DMS153 (cell line): ENCODE measurements at places on chromosomes 12 and 14.

DNA sequence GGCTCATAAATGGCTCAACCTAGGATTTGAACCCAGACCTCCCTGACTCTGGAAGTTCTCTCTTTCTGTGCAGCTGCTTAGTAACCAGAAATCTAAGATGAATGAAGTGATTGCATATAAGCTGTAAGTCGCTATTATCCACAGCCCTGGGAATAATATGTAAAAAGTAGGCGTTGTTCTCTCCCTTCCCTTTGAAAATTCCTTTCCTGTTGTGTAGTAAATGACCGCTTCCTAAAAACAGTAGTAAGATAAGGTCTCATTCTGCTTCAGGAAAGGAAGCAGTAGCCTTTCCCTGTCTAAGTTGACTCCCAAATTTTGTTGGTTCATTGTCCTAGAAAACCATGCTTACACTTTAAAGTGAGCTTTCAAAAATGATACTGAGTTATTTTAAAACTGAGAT is 418.3 kb downstream of the EGLN3 start:
- DNase-seq = no peak

- no peak for DNase-seq
Measured at GRCh38 chr12:26971963-26972362, 33.7 kb downstream of the FGFR1OP2 start.

- DNase-seq = no peak
Measured at GRCh38 chr12:5587711-5588121, 155.8 kb downstream of the NTF3 start.

- DNase-seq = no peak
Measured at GRCh38 chr12:108603743-108604142, 5.9 kb upstream of the TMEM119 start.

DNA sequence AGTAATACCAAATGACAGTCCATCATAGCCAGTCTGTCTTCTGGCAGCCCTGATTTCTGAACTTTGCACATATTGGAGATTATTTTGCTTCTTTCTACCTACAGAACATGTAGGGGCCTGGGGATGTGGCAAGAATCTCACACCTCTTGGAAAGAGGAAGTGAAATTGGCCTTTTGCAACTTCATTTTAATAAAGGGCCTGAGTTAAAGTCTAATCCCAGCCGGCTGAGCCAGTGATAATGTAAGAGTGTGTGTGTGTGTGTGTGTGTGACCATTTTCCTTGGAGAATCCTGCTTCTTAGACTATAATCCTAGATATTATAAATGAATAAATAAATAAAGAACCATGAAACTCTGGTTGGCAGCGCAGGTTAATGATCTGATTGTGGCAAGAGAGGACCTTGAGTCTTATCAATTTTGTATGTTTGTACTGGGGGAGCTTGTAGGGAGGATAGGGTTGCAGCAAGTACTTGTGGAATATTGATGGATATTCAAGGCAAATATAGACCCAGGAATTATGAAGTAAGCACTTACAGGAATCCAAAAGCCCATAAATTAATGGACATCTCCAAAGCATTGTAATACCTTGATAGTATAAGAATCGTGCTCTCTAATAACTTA is 233.2 kb upstream of the AMIGO2 start:
- DNase-seq = no peak

DNA sequence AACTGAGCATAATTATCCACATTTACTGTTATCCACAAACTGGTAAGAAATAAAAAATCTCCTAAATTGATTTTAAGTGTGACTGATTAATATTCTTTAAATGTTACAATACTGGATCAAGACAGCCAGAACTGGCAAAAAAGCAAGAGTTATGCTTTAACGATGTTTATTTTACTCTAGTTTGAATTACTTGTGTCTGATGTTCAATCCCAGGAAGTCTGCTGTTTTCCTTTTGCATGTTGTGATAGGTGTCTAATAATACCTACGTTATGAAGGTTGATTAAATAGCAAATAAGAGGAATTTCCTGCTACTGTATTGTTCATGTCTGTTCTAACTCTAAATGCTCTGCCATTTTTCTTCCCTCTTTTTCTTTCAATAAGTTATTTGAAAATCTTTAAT is 34.4 kb upstream of the OTOGL start:
- no peak for DNase-seq

- DNase-seq = no peak
Measured at GRCh38 chr12:19846574-19846973, 407.3 kb downstream of the AEBP2 start.

DNA sequence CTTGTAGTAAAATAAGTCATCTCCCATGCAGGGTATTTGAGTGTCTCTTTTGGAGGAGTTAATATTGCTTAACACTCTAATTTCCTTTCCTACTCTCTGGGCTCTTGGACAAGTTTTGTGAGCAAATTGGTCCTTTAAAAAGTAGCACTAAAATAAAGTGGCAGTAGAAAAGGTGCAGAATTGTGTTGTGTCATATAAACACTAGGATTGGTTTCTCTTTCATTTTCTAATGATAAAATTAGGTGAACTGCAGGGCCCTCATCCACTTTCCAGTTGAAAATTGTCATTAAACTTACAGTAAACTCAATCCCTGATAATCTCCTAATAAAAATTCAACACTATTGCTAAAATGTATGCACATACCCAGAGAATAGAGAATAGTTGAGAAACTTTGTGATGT is 42.6 kb upstream of the REP15 start:
- no peak for DNase-seq

DNA sequence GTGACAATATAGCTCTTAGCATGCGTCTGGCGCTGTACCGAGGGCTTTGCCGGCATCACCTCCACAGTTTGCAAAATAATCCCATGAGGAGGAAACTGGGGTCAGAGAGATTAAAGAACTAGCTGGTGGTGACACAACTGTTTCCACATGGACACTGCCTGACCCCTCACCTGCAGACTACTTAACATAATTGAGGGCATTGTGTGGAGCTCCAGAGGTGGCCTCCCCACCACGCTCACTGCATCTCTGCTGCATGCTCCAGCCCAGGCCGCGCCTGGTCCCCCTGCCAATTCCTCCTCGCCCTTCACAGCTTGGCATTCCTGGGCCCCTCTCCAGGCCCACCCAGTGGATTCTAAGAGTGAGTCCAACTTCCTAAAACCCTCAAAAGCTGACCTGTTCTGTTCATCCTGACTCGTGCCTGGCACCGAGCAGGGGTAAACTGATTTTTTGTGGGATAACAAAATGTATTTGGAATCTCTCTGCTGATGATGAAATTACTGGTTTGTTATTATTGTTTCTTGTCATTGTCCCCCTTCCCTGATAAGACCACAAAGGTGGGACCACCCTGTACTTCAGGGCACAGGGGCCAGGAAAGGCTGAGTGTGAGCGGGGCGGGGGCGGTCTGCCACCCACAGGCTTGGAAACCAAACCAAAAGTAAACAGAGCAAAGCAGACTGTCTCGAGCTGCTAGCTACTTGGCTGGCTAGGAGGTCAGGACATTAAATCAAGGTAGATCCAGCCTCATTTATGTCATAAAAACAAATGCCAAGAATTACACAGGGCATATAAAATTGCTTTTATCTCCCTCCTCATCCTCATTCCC is 40.6 kb downstream of the CHGA start:
- no peak for DNase-seq

GRCh38 chr14:60315196-60315990 is 66.4 kb downstream of the PPM1A start:
- no peak for DNase-seq
